ENCODE measurements at places on chromosomes 1 and 21. TPM values are rescaled to one million over a fixed set of nuclear protein-coding genes. Genes with fewer than 3 reads are reported as not detected.

The SDC3 gene
- total RNA-seq, result 40.1 TPM

The CMPK1 gene
- 78.4 TPM for total RNA-seq

The CD2 gene
- 0.57 TPM for total RNA-seq

DNA sequence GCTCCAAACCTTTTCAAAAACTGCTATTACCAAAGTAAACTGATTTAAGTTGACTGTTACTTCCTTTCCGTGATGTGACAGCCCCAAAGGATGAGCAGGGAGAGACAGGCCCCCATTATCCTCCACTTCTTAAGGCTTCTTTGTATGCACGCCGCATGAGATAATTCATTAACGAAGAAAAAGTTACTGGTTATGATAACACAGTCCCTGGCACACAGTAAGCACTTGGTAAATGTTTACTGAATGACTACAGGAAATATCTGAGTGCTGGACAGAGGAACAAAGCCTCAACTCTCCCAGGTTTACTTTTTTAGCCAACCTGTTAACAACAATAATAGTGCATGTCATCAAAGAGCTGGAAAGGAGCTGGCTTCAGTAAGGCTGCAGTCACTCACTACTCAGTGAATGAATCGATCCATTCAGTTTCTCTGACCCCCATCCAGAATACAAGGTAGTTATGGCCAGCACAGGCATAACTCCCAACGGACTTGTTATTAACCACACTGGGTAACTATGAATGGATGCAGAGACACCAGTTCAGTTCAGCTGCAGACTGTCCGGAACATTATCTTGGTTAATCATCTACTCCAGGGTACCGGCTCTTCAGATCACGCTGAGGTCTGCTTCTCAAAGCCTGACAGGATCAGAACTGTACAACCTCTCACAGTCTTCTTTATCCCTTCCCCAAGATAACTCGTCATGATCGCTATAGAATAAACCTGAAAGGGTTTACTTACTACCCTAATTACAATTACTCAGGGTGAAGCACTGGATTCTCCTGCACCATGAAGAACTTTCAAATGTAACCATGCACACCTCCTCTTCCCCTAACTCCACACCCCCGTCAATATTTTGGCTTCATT lies 58.3 kb downstream of the TGFBR3 start:
- H3K4me1 ChIP-seq, result no peaks in the 10 kb centered on the region
- no peaks in the 10 kb centered on the region for H3K36me3 ChIP-seq
- H3K27ac ChIP-seq, result no peak overlapping the region
- no peak overlapping the region for H3K4me3 ChIP-seq

DNA sequence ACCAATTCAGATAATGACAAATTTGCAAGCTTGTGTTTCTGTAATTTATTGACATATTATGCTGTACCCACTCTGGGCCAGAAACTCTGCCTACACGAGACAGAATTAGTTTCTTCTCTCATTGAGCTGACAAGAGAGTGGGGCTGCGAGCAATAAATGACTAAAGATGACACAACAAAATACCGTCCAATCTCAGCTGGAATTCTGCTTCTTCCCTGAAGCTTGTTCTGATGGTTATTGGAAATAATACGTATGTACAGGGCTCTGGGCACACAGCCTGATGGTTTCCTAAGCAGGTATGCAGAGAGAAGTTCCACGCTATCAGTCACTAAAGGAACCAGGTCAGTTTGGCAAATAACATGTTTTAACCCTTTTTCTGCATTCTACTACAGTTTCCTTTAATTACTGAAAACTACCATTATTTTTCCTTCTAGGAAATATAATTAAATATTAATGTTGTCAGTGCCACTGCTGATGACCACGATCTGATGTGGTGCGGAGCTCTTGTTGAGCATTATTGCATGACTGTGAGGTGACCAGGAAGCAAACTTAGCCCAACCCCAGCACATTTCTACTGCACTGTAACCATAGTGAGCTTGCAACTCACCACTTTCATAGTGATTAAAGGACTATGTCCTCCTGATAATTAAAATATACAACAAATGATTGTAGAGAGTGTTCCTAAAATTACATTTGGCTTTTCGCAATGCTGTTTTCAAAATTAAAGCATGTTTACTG lies 221.4 kb upstream of the L1TD1 start:
- DNase-seq, result no peak
- H3K36me3 ChIP-seq, result no peaks in the 10 kb centered on the region
- no peak overlapping the region for H3K27ac ChIP-seq
- no peaks in the 10 kb centered on the region for H3K4me1 ChIP-seq

DNA sequence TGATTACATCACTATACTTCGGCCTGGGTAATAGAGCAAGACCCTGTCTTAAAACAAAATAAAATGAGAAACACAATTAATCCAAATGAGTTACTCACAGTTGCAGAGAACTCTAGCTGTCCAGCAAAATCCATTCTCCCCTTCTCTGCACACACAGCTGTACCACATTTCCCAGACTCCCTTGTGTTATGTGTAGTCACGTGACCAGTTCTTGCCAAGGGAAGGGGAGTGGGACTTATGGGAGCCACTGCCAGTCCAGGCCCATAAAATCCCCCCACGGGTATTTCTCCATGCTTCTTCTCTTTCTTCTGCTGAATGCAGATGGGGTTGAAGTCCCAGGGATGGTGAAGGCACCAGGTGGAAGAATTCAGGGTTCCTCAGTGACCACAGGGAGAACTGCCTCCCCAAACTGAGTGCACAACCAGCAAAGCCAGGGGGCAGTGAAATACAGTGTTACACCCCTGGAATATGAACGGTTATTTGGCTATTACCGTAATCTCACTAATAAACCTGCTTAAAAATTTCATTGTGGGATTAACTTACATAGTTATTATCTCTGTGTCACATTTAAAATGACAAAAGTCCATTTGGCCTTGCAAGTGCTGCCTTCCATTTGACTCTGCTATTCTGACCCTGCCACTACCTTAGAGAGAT lies 85.6 kb upstream of the FMN2 start:
- H3K36me3 ChIP-seq, result no peaks in the 10 kb centered on the region
- no peak overlapping the region for H3K27ac ChIP-seq
- no peak for DNase-seq
- H3K4me3 ChIP-seq, result no peak overlapping the region
- no peaks in the 10 kb centered on the region for H3K4me1 ChIP-seq

GRCh38 chr1:208511242-208511860 lies 267.2 kb upstream of the PLXNA2 start:
- H3K27me3 ChIP-seq, result 0 out of 2 replicates have a peak, but pooled peaks cover 2% of the 10 kb centered on the region
- no peak for DNase-seq
- no peak overlapping the region for H3K4me3 ChIP-seq
- H3K36me3 ChIP-seq, result no peaks in the 10 kb centered on the region
- H3K27ac ChIP-seq, result no peak overlapping the region

GRCh38 chr1:44067266-44068250 lies 36.3 kb upstream of the SLC6A9 start:
- H3K4me3 ChIP-seq, result no peak overlapping the region
- H3K4me1 ChIP-seq, result peaks cover 17% of the 10 kb centered on the region
- no peaks in the 10 kb centered on the region for H3K36me3 ChIP-seq
- H3K27ac ChIP-seq, result no peak overlapping the region
- no peaks in the 10 kb centered on the region for H3K27me3 ChIP-seq

- H3K4me3 ChIP-seq, result peak within 1 kb of the TSS; percentile 77
- H3K4me1 ChIP-seq, result peaks cover 35% of the 10 kb centered on the region
- no peaks in the 10 kb centered on the region for H3K27me3 ChIP-seq
These were observed at the start of gene CBR3 for GRCh38 chr21:36134803-36135390. TSS of gene CBR3 (plus strand) at chr21:36135079. CDS start at chr21:36135193, 114 bp downstream.

- H3K27ac ChIP-seq, result no peak overlapping the region
- H3K36me3 ChIP-seq, result no peaks in the 10 kb centered on the region
- H3K4me1 ChIP-seq, result no peaks in the 10 kb centered on the region
- H3K4me3 ChIP-seq, result no peak overlapping the region
These were observed 45.5 kb downstream of the TNFSF4 start for GRCh38 chr1:173161510-173162221.

DNA sequence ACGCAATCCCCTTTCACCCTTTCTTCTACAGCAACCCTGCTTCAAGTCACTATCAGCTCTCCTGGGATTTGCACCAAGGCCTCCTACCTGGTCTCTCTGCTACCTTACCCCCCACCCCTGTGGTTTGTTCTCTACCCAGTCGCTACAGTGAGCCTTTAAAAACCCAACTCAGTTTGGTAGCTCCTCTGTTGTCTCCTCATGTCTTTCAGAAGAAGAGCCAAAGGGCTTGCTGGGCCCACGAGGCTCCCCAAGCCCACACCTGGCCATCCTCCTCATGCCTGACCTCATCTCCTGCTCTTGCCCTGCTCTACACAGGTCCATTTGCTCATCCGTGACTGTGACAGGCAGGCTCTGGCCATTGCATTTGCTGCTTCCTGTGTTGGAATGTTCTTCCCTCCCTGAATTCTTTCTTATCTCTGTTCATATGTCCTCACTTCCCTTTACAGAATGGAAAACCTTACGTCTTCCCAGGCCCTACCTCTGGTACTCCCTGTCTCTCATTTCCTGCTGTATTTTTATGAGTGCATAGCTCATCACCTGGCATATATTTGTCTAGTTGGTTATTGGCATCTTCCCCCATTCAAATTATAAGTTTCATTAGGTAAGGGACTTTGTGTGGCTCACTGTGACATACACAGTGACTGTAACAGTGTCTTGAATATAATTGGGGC lies 3.3 kb downstream of the RGS16 start:
- peaks cover 21% of the 10 kb centered on the region for H3K4me1 ChIP-seq
- no peaks in the 10 kb centered on the region for H3K27me3 ChIP-seq
- no peak for DNase-seq
- peaks cover 17% of the 10 kb centered on the region for H3K36me3 ChIP-seq
- no peak overlapping the region for H3K4me3 ChIP-seq
- H3K27ac ChIP-seq, result no peak overlapping the region

GRCh38 chr1:24294716-24295371 lies 24.3 kb upstream of the GRHL3 start:
- no peak overlapping the region for H3K27ac ChIP-seq
- H3K4me3 ChIP-seq, result no peak overlapping the region
- H3K4me1 ChIP-seq, result peaks cover 15% of the 10 kb centered on the region
- no peak for DNase-seq

DNA sequence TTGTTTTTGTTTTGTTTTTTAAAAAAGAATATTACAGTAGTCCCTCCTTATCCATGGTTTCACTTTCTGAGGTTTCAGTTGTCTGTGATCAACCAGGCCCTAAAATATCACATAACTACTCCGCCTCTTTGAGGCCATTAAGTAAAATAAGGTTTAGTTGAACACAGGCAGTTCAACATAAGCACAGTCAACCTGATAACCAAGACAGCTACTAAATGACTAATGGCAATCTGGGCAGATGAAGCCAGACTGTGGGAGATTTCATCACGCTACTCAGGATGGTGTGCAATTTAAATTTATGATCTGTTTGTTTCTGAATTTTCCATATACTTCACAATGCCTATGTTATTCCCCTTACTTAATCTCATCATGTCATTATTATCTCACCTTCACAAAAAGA lies 30.1 kb downstream of the LDLRAD1 start:
- H3K4me1 ChIP-seq, result peaks cover under 1% of the 10 kb centered on the region
- H3K27me3 ChIP-seq, result no peaks in the 10 kb centered on the region
- H3K36me3 ChIP-seq, result no peaks in the 10 kb centered on the region
- no peak overlapping the region for H3K27ac ChIP-seq
- DNase-seq, result no peak

- no peaks in the 10 kb centered on the region for H3K27me3 ChIP-seq
- peaks cover 15% of the 10 kb centered on the region for H3K4me1 ChIP-seq
- H3K36me3 ChIP-seq, result no peaks in the 10 kb centered on the region
- DNase-seq, result no peak
These were observed 53.2 kb upstream of the LYST start for GRCh38 chr1:235919833-235920441.

- no peaks in the 10 kb centered on the region for H3K36me3 ChIP-seq
- H3K4me3 ChIP-seq, result no peak overlapping the region
- no peak overlapping the region for H3K27ac ChIP-seq
These were observed 4.9 kb downstream of the CROCC start for GRCh38 chr1:16926491-16927073.

DNA sequence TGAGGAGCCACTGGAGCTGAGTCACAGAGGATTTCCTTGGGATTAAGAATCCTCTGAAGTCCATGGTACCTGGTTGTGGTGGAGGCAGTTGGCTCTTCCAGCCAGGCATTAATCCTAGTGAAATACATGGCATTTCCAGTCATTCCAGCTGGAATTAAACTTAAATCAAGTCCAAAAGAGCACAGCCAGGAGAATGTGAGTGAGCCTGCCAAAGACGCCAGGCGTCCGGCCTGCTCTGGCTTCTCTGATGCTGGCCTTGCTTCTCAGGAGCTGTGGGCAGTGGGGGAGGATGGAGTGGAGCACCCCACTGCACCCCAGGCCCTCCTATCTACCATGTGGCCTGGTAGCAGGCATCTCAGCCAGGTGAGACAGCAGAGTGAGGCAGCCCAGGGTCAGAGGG lies 23.4 kb upstream of the TENT5C start:
- H3K36me3 ChIP-seq, result no peaks in the 10 kb centered on the region
- no peak overlapping the region for H3K27ac ChIP-seq
- DNase-seq, result no peak
- H3K4me1 ChIP-seq, result no peaks in the 10 kb centered on the region

DNA sequence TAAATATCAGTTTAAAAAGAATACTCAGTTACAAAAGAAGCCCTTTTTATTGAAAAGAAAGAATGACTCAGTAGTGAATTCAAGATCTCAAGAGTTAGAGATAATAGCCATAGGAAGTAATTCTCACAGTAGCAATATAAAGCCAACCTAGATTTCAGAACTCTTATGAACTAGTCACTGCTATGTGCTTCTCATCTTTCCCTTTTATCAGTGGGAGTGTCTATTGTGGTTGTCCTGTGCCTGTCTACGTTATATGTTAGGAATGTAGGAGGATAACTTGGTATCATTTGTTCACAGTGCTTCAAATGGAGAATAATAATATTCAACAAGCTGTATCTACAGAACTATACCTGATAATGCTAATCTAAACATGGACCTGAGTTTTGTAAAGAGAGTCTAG lies 73.1 kb upstream of the RGS21 start:
- no peak for DNase-seq
- H3K4me3 ChIP-seq, result no peak overlapping the region
- H3K27me3 ChIP-seq, result no peaks in the 10 kb centered on the region
- H3K36me3 ChIP-seq, result no peaks in the 10 kb centered on the region
- H3K27ac ChIP-seq, result no peak overlapping the region

- no peaks in the 10 kb centered on the region for H3K4me1 ChIP-seq
- no peaks in the 10 kb centered on the region for H3K27me3 ChIP-seq
- H3K36me3 ChIP-seq, result no peaks in the 10 kb centered on the region
- DNase-seq, result no peak
- no peak overlapping the region for H3K27ac ChIP-seq
- H3K4me3 ChIP-seq, result no peak overlapping the region
These were observed 284.0 kb downstream of the PTPRC start for GRCh38 chr1:198922638-198923430.

GRCh38 chr1:2231532-2232254 lies 3.6 kb downstream of the SKI start:
- H3K27me3 ChIP-seq, result no peaks in the 10 kb centered on the region
- peaks cover 18% of the 10 kb centered on the region for H3K4me1 ChIP-seq
- no peak for DNase-seq
- H3K36me3 ChIP-seq, result peaks cover 8% of the 10 kb centered on the region
- H3K4me3 ChIP-seq, result no peak overlapping the region

DNA sequence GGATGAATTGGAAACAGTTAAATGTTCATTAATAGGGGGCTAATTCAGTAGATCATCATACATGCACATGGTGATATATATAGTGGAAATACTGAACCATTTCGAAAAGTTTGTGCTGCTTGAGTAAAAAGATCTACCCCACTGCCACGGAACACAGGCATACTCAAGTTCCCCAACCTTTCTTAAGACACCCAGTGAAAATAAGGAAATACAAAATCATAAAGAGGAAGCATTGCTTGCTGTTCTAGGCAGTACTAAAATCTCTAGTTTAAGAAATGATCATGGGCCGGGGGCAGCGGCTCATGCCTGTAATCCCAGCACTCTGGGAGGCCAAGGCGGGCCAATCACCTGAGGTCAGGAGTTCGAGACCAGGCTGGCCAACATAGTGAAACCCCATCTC lies 37.6 kb upstream of the KIRREL1 start:
- H3K27ac ChIP-seq, result no peak overlapping the region
- H3K4me3 ChIP-seq, result no peak overlapping the region
- no peaks in the 10 kb centered on the region for H3K4me1 ChIP-seq
- no peak for DNase-seq

Measured in HCT116 (cell line).